ENCODE measurements at places on chromosomes 12 and 14.

- DNase-seq: peak; percentile 36
Observed at GRCh38 chr12:69415471-69416275, 54.5 kb upstream of the FRS2 start.

GRCh38 chr12:122878780-122879612 lies 16.9 kb downstream of the VPS37B start:
- peak; percentile 7 for DNase-seq

DNA sequence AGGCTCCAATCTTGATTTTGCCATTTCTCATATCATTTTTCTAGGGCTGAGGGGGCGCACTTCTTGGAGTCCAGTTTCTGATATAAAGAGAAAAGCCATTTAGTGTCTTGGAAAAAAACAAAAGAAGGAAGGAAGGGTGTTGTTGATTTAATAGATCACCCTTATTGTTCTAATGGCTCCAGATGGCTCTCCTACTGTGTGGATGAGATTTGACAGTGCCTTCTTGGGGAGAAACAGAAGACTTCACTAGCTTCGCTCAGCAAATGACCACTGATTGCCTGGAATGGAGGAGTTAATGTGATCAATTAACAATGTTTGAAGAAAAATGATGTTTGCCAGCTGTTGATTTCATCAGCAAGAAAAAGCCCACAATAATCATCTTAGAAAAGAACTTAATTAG lies 216.2 kb downstream of the APAF1 start:
- no peak for DNase-seq

- DNase-seq: no peak
Observed at GRCh38 chr12:15664491-15664890, 124.7 kb downstream of the EPS8 start.

GRCh38 chr12:11705010-11705409 lies 55.5 kb downstream of the ETV6 start:
- peak; percentile 34 for DNase-seq

DNA sequence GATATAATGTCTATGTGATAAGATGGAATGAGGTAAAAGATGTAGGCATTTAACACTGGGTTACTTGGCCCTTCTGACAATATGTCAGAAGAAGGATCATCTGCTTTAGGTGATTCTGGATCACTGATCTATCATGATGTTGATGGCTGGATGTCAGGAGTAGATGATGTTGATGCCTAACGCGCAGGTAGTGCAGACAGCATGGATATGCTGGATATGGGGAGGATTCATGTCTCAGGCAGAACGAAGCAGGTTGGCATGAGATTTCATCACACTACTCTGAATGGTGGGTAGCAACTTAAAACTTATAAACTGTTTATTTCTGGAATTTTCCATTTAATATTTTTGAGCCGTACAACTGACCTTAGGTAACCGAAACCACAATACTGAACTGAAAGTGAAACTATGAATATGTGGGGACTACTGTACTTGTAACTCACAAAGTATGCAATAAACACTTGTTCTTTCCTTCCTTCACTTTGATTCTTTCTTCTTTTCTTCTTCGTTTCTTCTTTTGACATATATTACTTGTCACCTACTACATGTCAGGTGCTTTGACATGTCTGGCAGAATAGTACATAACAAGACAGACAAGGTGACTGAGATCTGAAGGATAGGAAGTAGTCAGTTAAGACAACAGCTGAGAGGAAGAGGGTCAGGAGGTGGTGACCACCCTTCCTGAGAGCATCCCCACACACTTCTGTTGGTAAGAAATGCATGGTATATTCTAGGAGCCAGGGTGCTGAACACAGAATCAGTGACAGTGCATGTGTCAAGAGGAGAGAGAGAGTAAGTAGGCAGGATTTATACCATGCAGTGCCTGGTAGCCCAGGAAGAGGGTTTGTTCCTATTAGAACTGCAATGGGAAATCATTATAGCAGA lies 238.8 kb downstream of the PPFIA2 start:
- peak; percentile 33 for DNase-seq

- DNase-seq: no peak
Observed at GRCh38 chr14:54807428-54807827, 95.2 kb downstream of the GCH1 start.

DNA sequence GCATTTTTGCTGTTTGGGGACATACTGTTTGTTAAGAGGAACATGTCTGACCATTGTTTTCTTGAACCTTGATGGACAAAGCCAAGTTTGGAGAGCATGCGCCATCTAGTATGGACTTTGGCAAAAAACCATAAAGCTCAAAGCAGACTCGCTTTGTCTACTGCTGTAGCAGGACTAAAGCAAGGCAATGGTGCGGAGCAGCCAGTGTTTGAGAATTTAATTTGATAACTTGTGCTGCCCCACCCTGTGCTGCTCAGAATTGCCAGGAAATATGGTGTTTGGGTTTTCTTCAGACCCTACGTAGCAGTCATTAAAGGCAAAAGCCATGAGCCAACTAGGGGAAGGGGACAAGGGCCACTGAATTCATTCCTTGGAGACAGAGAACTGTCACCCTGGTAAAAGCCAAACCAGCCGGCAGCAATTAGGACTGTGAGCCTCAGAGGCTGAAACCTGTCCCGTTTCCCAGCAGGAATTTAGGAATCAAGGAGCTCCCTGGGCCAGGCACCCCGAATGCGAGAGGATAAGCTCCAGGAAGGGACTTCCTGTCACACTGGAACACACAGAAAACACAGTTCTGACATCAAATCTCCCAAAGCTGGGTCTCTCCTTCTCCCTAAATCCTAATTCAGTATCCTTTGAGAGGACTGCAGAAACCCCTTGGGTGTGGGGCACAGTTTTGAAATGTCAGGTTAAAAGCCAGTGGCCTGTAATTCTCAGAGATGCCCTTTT lies 1.1 kb downstream of the AVIL start:
- no peak for DNase-seq

- peak; percentile 23 for DNase-seq
Observed at GRCh38 chr14:102998393-102998792, 59.0 kb downstream of the CDC42BPB start.

DNA sequence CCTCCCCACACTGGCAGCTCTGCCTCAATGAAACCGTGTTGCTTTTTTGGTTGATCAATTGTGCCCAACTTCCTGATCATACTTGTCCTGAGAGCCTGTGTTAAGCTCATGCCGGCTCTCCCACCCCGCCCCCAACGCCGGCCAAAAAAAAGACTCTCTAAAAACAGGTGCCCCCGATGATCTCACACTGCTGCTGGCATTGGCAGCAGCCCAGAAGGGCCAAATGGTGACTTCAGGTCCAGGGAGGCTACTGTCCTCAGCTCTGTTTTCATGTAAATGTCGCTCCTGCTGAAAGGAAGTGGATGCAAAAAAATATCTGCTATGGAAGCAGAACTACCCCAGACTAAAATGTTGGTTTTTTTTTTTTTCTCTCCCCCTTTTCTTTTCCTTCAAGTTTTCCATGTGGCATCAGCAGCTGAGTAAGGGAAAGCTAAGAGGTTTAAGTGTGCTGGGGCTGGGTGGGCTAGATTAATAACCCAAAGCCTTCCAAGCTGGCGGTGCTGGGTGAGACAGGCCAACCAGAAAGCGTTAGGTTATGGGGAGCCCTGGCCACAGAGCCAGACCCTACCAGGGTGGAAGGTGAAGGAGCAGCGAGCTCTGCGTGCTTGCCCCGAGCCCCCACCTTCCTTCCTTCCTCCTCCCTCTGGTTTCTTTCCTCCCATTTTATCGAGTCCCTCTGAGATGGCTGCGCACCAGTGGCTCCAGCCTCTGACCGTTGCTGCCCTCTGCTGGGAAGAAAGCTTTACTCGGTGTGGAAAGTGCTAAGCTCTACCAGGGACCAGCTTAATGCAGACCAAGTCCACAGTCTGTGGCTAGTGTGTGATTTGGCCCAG lies 396.1 kb downstream of the NRXN3 start:
- DNase-seq: peak; percentile 68

DNA sequence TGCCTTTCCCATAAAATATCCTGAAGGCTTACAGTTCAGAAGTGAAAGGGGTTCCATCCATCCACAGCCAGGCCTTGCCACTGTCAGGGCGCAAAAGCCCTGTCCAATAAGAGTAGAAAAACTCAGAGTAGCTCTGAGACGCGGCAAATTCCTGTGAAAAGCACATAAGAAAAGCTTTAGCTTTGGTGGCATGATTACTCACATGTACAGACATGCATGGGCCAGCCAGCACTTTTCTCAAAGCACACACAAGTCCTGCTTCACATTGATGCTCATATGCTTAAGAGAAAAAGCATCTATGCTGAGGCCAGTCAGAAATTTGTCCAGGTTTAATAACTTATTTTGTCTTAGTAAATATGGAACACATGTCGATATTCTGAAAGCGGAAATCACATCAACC lies 25.5 kb downstream of the CLEC1A start:
- no peak for DNase-seq

GRCh38 chr12:114888928-114889584 lies 205.1 kb upstream of the TBX3 start:
- no peak for DNase-seq

DNA sequence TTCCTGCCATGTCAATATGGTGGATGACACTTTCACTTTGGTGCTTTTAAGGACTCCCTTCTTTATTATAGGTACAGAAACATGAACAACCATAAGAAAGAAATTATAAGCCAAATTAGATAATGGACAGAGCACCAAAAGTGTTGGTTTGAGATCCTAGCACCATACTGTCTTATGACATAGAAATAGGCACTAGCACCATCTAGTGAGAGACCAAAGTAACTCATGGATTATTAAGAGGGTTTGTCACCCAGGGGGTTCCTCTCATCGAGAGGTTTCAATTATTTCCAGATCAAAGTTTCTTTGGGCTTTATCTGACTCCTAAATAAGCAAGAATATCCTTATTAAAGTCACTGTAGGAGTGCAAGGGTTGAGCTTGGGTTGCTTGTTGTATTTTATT lies 153.0 kb upstream of the DIO2 start:
- no peak for DNase-seq

- DNase-seq: no peak
Observed at GRCh38 chr12:3164454-3165077, 87.4 kb downstream of the TSPAN9 start.

Data from MV-4-11 (cell line).